ENCODE measurements at places on chromosomes 2 and 18. TPM values are rescaled to one million over a fixed set of nuclear protein-coding genes. Genes with fewer than 3 reads are reported as not detected.

Gene HOXD8
- polyA plus RNA-seq = 1.1 TPM

Gene CDH19
- polyA plus RNA-seq = 0.38 TPM

DNA sequence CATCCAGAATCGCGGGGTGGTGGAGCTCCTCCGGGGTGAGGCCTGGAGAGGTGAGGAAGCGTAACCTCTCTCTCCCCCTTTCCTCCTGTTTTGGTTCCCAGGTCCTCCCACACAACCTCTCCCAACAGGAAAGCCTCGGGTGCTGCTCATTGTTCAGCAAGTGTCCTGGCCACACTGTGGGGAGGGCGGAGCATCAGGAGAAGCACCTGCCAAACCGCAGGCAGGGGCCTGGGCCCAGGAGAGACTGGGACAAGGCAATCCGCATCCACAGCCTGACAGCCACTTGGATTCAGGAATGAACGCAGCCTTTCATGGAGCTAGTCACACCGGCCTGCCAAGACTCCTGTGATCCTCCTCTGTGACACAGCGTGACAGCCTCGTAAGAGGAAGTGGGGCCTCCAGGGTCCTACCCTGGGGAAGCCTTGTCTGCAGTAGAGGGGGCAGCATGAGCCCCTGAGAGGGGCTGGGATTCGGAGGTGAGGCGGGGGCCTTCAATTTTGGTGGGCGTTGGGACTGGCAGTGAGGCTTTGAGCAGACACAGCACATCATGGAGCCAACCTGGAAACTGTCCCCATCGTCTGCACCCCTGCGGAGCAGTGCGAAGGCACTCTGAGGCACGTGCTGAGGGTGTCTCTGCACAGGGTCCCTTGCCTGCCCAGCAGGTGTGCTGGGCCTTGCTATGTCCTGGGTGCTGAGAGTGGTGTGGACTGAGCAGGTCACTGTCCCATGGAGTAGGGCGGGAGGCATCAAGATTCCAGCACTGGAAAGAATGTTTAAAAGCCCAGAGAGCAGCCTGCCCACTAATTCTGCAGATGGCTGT is 62.2 kb downstream of the EDAR start:
- DNase-seq = no peak

GRCh38 chr2:230674966-230675672 is 37.5 kb upstream of the CAB39 start:
- DNase-seq = no peak

DNA sequence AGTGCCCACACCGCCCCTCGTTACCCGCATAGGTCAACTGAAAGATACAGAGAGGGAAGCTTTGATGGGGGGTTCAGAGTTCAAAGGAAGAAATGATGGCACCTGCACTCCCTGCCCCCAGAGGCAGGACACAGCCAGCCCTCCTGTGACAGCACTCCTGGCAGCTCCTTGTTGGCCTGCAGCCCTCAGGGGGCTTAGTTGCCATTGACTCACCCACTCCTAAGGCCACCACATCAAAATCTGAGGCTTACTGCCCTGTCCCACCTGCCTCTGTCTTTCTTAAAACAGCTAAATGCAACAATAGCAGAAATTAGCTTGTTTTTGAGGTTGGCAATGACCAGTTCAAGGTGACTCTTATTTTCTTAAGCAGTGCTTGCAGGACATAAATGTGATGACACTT is 31.6 kb upstream of the SLC35F6 start:
- DNase-seq = no peak
